ENCODE measurements at places on chromosomes 7 and 10.

DNA sequence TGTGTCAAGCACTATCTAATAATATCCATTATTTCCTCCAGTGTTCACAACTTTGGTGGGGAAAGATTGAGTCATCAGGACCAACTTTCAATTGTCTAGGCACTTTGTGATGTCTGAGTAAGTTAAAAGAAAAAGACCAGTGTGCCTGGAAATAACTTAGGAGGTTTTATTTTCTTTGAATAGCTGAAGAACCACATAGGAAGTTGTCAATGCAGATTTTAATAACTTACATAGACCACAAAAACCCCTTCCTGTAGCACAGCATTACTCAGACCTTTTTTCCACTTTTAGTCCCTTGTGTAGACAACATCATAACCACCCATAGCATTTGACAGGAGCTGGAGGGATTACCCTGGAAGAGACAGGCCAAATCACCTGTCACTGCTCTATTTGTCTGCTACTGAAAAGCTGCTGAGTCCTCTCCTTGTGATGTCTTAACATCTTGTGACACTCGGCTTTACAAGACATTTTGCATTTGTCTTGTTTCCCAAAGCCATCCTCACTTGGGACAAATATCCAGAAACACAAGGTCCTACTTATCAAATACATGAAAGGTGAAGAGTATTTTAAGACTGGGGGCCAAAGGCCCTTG, 241.5 kb upstream of the PTER start:
- DNase-seq: peak; percentile 63

DNA sequence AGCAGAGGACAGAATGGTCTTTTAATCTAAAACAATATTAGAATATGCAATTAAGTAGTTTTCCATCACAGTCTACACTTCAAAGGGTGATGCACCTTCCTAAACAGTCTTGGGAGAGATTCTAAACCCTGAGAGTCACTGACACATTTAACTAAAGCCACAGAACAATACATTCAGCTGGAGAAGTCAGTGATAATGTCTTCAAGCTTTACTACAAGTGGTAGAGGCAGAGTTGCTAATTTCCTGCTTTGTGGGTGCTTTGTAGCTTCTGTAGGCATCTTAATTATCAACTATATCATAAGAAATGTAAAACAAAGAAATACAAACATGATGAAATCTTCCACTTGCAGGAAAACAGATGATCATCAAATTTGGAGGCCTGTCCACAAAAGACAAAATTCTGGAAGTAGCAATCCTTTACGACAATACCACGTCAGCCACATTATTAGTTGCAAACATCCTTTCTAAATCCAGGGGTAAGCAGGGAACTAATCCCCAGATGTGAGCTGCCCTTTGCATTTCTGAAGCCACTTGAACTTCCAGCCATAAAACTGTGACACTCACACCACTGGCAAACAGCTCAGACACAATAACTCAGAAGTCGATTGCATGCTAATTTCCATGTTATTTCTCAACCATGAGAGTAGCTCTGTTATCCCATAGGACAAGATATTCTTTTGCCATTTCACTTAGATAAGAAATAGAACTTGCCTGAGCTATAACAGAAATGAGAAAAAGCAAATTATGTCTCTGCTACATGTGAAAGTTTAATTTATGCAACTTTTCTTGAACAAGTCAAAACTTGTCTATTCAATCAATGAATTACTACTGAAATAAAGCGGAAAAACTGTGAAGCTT, 212.2 kb downstream of the FAM107B start:
- no peak for DNase-seq

- DNase-seq: no peak
Observed at GRCh38 chr7:28813243-28813962, 144.7 kb downstream of the TRIL start.

GRCh38 chr7:28392289-28392688, 20.0 kb upstream of the CREB5 start:
- no peak for DNase-seq

DNA sequence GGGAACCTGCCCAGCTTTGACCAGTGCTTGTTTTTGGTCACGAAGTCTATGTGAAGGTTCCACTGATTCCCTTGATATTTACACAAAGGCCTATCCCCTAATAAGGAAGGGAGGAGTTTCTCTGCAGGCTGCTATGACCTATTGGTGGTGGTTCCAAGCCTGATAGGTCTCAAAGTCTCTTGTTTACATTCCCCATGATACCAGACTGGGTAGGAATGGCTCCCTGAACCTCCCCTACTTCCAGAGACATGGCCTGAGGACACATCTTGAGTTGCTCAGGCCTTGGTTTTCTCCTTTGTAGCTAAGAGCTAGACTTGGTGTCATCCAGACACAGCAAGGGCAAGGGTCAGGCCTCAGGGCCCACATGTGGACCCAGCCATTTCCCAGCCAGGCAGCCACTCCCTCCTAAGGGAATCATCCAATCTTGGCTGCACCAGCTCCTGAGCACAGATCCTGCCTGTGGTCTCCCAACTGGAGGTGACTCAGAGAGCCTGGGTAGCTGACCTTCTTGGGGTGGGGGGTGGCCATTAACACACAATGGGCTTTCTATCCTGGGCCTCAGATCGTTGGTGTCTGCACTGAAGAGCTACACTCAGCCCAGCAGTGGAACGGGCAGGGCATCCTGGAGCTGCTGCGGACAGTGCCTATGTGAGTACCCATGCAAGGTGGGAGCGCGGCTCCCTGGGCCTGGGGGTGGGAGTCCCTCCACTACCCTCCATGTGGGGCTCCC, 51.0 kb upstream of the TRIM8 start:
- no peak for DNase-seq

DNA sequence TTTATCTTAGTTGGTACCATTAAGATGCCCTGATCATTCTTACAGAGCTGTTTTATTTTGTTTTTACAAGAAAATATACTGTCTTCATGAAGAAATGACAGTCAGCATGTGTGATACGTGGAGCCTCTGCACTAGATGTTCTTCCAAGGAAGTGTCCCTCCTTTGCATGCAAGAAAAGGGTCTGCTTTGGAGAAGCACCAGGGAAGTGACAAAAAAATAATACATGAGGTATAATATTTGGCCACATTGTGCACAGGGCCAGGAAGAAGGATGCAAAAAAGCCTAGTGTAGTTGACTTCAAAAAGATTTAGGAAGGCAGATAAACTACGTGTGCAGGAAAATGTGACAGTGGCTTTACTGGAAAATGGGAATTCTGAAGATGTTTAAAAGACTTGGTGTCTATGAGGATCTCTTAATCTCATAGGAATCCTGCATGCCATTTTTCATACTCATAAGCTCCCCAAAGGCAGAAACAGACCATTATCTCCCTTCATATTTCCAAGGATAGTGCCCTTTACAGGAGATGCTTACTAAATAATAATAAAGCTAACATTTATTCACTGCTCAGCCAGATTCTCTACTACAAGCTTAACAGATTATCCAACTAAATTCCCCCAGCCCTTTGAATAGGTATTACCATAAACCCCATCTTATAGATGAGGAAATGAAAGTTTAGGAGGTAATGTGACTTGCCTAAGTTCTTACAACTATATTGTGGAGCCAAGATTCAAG, 284.2 kb downstream of the HPSE2 start:
- DNase-seq: no peak

- peak; percentile 23 for DNase-seq
Observed at GRCh38 chr10:75772153-75772887, 340.9 kb downstream of the LRMDA start.

- peak; percentile 44 for DNase-seq
Observed at GRCh38 chr10:128263891-128264688, 137.9 kb upstream of the MKI67 start.

DNA sequence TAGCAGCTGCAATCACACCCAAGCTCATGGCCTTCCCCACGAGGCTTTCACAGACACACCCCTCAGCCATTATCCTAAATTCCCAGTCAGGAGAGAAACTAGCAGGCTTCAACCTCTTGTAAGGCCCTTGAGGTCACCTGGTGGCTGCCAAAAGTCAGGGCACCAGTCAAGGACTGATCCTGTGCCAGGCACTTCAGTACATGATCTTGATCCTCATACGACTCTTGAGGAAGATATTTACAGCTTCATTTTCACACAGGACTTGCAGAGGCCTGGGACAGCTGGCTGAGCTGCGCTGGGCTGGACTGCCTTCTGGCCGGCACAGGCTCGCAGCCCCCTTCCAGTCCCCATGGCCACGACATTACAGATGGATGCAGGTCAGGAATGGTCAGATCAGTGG, 8.8 kb downstream of the PDAP1 start:
- no peak for DNase-seq

DNA sequence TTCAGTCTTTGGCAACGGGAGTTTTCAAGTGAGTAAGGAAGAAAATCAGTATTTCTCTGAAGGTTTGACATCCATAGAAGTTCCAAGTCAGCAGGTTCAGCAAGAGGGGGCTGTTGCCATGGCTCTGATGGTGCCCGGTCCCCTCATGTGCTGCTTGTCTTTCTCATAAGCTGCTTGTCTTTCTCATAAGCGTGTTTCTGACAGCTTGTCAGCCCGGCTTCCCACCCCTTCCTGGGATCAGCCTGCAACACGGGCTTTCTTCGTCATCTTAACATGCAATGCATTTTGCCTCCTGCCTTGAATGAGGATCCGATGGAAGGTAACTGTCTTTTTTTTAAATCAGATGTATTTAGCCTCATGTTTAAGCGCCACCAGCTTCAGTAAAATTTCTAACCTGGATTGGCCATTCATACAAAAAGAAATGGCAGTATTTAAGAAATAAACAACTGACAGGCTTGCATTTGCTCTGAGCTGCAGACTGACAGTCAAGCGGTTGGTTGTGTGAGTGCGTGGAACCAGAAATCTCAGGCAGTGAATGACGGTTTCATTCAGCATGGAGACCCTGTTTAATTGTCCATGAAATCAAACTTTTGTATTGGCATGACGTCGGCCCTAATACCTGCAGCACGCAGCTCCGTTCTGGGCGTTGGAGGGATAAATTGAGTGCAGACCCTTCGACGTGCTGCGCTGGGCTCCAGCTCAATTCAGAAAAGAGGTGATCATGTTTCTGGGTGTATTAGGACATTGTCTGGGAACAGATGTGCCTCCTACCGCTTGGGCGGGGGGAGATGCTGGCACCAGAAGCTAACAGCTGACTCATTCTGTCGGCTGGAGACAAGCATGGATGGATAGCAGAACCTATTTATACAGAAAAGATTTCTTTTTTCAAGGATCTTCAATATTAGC, 454.7 kb upstream of the FOXK1 start:
- no peak for DNase-seq

DNA sequence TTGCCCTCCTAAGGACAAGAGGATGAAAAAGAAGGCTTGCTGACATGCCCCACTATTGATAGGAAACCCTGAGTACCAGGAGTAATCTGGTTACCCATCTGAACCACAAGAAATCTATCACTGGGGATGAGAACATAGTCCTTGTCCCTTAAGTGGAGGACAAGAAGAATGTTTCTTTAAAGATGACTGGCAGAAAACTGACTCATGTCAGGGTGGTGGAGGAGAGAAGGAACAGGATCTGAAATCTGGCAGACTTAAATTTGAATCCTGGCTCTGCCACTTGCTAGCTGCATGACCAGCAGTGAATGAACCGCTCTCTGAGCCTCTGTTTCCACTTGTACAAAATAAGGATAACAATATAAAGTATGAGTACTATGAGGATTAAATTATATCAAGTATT, 38.9 kb upstream of the XPNPEP1 start:
- no peak for DNase-seq

DNA sequence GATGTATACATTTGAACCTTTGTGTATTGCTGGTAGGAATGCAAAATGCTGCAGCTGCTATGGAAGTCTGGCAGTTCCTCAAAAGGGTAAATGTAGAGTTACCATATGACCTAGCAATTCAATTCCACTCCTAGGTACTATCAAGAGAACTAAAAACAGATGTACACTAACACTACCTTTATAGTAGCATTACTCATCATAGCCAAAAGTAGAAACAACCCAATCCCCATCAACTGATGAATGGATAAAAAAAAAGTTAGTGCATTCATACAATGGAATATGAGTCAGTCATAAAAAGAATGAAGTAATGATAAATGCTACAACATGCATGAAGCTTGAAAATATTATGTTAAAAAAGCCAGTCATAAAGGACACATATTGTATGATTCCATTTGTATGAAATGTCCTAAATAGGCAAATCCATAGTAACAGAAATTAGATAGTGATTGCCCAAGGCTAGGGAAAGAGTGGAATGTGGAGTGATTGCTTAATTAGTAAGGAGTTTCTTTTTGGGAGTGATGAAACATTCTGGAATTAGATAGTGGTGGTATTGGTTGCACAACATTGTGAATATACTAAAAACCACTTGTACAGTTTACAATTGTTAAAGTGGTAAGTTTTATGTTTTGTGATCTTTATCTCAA, 96.4 kb upstream of the AOAH start:
- no peak for DNase-seq

- DNase-seq: no peak
Observed at GRCh38 chr7:33262476-33262875, 133.1 kb downstream of the BBS9 start.

DNA sequence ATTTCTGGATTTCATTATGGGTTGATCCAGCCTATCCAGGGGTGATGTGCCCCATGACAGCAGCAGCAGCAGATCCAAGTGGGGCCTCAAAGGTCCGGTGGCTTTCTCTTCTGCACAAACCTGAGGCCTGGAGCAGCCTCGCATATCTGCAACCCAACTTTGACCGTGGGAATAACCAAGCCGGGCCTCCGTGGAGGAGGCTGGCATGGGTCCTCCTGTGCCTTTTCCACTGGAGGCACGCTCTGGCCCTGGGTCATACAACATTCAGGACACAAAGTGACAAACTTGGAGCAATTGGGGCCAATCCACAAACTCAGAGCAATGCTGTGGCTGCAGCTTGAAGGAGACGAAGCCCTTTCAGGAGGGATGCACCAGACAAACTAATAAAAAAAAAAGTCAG, 330.0 kb upstream of the MKI67 start:
- DNase-seq: no peak
